MM.1S (cell line): ENCODE measurements at places on chromosomes 11 and 22.

GRCh38 chr11:76890329-76890728, 29.6 kb downstream of the ACER3 start:
- DNase-seq, result no peak

DNA sequence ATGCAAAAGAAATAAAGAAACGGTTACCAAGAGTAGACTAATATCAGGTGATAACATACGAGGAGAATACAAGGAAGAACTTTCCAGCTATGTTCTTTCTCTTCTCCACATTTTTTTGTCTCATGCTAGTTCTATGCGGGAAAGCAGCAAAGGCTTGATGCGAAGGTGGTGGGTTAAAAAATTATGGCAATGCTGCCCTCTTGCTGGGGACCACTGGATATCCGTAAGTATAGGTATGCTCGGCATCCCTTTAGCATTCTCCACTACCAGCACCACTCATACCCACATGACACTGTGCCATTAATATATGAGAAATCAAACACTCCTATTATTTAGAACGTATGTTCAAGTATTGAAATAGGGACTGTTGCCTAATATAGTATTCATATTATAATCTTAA, 776.4 kb downstream of the LRRC4C start:
- DNase-seq, result no peak

- no peak for DNase-seq
Observed at GRCh38 chr22:31789803-31790202, 36.0 kb downstream of the DEPDC5 start.

GRCh38 chr22:47176573-47177333, 414.3 kb downstream of the TBC1D22A start:
- DNase-seq, result no peak

DNA sequence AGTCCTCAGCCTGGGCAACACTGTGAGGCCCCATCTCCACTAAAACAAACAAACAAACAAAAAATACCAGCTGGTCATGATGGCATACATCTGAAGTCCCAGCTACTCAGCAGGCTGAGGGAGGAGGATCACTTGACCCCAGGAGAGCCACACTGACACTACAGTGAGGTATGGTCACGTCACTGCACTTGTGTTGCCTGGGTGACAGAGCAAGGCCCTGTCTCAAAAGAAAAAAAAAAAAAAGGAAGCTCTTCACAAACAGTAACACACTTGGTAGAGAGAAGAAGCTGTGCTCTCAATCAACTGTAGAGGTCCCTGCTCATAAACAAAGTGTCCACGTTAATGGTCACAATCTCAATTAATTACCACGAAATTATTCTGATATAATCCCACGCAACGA, 401.6 kb upstream of the CCDC90B start:
- DNase-seq, result no peak

- DNase-seq, result no peak
Observed at GRCh38 chr22:24583221-24584165, 9.4 kb downstream of the LRRC75B start.

GRCh38 chr11:5285703-5286340, 15.9 kb downstream of the OR51B4 start:
- DNase-seq, result peak; percentile 67

DNA sequence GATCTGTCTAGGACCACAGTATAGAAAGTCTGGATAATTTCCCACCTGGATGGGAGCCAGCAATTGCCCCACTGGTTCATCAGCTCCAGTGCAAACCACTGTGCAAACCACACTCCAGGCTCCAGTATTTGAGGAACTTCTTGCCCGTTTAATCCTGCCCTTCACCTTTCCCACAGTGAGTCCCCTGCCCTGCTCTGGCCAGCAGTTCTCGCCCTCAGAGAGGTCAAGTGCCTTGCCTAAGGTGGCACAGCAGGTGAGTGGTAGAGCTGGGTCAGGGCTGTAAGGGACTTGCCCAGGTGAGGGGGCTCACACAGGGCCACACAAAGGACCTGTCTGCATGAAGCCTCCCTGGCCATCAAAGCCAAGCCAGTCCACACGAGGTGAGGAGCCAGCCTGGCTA, 24.1 kb downstream of the MS4A10 start:
- DNase-seq, result no peak

DNA sequence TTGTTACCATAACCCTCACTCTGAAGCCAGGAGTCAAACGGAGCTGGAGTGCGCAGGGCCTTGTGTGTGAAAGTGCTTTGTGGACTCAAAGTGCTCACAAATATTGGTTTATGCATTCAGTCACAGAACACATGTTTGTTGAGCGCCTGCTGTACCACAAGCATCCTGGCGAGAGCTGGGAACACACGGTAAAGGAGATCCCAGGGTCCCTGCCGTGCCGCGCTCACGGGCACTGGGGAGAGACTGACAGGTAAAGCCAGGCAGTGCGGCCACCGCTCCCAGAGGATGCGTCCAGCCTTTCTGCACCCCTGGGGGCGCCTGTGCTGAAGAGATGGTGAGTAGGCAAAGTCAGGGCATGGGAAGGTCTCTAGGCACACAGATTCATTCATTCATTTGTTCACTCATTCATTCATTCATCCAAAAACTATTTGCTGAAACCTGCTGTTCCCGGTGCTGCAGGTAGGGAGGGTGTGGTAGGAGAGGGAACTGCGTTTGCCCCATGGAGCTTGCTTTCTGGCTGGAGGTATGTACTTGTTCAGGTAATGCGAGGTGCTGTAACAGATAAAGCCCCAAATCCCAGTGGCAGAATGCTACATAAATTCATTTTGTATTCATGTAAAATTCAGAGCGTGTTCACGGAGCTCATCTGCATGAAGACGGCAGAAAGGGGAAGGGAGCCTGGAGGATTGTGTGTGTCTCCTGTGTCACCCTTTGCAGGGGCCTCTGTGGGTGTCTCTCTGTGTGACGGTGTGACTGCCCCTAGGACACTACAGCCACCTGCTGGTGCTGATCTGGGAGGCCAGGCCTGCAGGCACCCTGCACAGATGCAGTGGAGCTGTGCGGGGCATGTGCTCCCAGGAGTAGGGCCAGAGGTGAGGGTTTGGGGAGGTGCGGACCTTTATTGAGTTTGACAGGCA, 167.0 kb upstream of the B3GAT1 start:
- no peak for DNase-seq

DNA sequence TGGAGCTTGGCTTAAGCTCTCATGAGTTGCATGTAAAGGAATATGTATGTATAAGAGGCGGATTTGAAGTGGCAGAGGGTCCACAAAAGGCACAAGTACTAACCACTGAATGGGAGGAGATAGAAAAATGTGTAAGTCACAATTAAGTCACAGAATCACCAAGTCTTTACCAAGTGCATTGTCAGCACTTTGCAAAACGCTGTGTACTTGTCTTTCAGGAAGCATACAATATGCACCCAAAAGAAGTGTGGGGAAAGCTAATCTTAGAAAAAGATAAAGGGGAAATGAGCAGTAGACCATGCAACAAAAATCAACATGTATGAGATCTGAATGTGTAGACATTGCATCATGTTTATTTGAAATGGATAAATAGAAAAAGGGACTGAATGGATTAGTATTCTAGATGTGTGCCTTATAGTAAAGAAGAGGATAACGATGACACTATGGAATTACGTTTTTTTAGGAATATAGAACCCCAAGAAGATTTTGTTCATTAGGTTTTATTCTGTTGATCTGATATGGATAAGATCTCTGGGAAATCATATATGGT, 4.5 kb downstream of the CNTF start:
- DNase-seq, result peak; percentile 40

- DNase-seq, result peak; percentile 40
Observed at GRCh38 chr11:44559207-44559939, 6.1 kb upstream of the CD82 start.

- no peak for DNase-seq
Observed at GRCh38 chr11:6681505-6681904, 1.6 kb downstream of the MRPL17 start.

- no peak for DNase-seq
Observed at GRCh38 chr11:117430293-117430955, 102.8 kb downstream of the CEP164 start.

- no peak for DNase-seq
Observed at GRCh38 chr11:24762076-24762475, 265.2 kb downstream of the LUZP2 start.

DNA sequence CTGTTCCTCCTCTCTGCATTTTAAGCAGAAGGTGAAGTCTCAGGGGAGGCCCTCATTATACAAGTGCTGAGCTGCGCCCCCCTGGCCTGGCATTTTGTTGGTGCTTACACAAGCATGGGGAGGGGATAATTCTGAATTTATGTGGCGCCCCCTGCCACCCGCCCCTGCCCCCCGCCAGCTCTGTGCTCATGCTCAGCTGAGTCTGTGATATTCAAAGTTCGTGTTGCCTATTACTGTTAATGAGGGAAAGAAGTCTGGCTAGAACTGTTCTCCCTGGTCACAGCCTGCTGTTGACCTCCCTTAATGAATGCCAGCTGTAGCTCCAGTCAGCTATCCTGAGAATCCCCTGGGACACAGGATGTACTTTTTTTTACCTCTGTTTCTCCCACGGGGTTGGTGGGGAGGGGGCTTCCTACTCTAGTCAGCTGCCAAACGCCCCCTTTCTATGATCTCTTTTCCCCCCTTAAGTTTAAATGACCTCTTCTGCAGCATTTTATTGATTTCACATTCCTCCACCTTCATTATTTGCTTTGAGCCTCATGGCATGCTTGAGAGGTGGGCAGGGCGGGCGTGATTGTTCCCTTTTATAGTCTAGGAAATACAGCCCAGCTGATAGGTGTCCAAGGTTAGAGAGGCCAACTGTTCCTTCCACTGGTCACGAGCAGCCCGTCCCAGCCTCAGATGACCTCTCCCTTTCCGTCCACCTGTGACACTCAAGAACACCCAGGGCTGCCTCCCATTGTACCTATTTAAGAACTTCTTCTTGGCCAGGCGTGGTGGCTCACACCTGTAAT, 12.2 kb downstream of the USP2 start:
- no peak for DNase-seq

- DNase-seq, result no peak
Observed at GRCh38 chr22:35754761-35755160, 37.1 kb downstream of the APOL5 start.

GRCh38 chr11:94806014-94806413, 37.9 kb downstream of the AMOTL1 start:
- no peak for DNase-seq

DNA sequence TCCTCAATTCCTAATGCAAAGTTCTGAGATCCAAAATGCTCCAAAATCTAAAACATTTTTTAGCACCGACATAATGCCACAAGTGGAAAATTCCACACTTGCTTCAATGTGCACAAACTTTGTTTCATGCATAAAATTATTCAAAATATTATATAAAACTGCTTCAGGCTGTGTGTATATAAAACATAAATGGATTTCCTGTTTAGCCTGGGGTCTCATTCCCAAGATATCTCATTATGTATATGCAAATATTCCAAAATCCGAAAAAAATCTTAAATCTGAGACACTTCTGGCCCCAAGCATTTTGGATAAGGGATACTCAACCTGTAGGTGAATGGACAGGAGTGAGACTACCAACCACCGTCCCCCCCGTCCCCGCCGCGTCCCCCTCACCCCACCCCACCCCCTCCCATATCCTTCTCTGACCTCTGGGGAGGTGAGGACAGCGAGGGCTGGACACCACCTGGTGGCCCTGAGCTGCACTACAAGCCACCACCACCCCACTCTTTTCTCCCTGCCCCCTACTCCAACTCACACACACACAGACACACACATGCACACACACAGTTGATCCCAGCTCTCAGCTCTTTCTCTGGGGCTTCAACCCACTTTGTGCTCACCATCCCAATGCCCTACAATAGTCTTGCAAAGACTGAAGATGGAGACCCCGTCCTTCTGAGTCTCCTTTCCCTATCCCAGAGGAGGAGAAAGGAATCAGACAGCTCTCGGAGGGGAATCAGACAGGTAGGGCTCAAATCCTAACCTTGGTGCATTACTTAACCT, 101.0 kb downstream of the PDE2A start:
- peak; percentile 33 for DNase-seq

- DNase-seq, result peak; percentile 10
Observed at GRCh38 chr11:77819921-77820564, 479 bp downstream of the RSF1 start.

- DNase-seq, result no peak
Observed at GRCh38 chr11:106533046-106533445, 455.6 kb downstream of the AASDHPPT start.

DNA sequence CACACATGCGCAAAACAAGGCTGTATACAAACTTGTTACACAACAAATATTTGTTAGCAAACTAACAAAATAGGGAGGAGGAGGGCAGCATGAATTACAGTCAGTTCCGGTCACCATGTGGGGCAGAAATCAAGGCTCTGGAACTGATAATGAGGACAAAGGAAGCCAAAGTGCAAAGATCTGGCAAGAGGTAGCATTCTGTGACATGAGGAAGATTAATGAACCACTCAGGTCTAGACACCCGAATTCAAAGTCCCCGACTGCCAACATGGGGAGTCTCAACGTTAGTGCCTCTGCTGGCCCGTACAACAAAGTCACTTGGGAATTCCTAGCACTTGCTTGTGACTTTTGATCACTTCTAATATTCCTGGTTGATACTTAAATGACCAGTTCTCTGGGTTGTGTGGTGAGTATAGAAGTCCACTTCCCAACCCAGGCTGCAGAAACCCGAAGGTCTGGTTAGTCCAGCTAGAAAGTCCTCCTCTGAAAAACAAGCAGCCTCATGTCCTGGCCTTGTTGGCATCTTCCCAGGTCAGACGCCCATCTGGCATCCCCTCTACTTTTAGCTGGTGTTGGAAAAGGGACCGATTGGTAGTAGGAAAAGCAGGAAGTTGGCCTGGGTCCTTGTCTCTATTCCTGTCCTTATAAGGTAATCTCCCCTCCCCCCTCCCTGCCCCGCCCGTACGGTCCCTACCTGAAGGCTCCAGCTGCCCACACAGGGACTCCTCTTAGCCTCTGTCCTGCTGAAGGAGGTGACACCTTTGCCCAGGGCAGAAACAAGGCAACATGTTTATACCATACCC, 1.6 kb downstream of the SUN2 start:
- peak; percentile 53 for DNase-seq

- no peak for DNase-seq
Observed at GRCh38 chr11:19674836-19675235, 37.8 kb upstream of the NAV2 start.

GRCh38 chr11:75718419-75719339, 1.0 kb downstream of the MOGAT2 start:
- no peak for DNase-seq

GRCh38 chr11:33214187-33214586, 43.0 kb upstream of the HIPK3 start:
- no peak for DNase-seq

DNA sequence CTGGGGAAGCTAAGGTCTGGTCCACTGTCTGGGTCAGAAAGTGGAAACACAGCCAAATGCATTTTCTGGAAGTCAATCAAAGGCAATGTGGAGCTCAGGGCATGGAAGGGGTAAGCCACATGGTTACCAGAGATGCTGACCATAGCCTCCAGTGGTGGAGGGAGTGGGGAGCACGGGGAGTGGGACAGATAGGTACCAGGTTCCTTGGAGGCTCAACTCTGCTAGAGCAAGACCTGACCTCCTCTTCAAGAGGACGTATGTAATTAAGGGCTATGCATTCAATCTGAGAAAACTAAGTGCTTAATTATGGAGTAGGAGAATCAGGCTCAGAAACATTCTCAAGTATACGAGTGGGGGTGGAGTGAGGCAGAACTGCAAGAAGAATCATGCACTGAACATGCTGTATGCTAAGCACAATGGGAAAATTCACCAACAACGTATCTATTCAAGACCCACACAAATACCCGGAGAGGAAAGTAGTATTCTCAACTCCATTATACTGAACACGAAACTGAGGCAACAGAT, 65.2 kb upstream of the PHOX2A start:
- no peak for DNase-seq
